ENCODE measurements at places on chromosomes 2 and 18. TPM values are rescaled to one million over a fixed set of nuclear protein-coding genes. Genes with fewer than 3 reads are reported as not detected.
A peak's percentile ranks its signal among the peaks of the same experiment; 100 is the strongest.

The RND3 gene
- 222 TPM for total RNA-seq

The RAMP1 gene
- 11.8 TPM for total RNA-seq

The MMADHC gene
- 126 TPM for total RNA-seq

The FOSL2 gene
- 151 TPM for total RNA-seq

The IL1A gene
- total RNA-seq = 1.4 TPM

GRCh38 chr2:60408811-60409530 lies 144.5 kb downstream of the BCL11A start:
- peak; percentile 72 for DNase-seq

DNA sequence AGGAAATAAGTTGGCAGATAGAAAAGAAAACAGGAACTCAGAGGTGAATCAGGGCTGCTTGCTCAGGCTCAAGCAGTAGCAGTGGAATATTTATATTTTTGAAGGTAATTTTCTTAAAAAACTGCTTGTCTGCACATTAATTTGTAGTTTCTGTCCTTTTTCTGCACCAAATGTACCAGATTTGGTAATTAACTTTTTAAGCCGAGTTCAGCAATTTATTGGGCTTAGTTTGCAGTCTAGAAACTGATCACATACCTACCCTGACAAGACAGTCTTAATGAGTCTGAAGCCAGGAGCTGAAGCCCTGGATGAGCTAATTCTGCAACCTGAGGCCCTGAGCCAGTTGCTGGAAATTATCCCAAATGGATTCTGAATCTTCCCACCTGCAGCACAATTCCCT lies 647.0 kb downstream of the TDRD15 start:
- DNase-seq = no peak

GRCh38 chr18:6286585-6286984 lies 128.1 kb downstream of the L3MBTL4 start:
- no peak for DNase-seq

DNA sequence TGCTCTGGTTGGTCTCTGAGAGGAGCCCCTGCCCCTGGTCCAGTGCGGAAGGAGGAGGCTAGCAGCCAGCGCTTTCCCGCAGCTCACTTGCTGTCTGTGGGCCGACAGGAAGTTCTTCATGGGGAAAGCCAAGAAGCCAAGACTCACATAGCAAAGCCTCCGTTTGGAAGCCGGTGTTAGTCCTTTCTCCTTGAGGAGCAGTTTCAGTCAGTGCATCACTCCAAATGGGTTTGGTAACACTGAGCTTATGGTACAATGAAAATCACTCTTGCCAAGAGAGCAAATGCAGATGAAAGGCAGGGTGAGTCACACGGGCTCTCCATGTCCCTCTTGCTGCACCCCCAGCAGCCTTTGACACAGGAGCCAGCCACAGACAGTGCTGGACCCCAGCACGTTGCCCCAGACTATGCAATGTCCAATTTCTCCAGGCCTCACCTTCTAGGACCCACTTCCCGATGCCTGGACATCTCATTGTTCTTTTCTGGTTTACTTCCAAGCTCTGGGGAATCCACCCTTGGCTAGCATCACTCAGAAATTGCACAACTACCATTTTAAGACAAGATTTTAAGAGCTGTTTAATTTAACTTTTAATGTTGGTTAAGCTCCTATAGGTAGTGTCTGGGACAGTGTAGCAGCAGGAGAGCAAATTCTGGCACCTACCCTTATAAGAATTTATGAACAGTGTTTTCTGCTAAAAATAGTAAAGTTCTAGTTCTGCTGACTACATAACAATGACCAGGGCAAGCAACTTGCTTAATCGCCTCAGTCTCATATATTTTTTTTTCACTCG lies 174.9 kb downstream of the ASB1 start:
- peak; percentile 49 for DNase-seq

GRCh38 chr18:41113885-41114482 lies 841.0 kb upstream of the PIK3C3 start:
- no peak for DNase-seq

DNA sequence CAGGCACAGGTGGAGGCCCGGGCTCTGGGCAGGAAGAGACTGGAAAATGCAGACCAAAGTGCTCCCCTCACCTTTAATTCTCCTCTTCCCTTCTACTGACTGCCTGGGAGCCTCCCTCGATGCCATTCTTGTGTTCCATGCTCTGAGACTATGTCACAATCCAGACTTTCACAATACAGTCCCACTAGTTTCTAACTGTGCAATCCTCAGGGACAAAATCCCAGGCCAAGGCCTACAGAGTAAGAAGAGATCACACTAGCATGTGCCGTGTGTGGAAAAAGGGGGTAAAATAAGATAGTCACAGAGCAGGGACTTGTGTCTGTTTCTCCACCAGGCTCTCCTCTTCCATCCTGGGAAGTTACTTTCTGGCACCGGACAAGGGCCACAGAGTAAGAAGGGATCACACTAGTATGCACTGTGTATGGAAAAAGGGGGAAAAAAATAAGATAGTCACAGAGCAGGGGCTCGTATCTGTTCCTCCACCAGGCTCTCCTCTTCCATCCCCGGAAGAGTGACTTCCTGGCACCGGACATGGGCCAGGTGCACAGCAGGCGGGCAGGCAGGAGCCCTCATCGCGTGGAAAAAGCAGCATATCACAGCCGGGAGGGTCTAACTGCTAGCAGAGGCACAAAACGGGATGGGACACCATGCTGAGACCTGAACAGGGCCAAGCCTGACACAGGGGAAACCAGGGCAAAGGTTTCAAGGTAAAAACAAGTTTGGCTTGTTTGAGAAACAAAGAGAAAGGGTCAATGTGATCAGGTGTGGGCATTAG lies 9.6 kb downstream of the CYB5A start:
- no peak for DNase-seq

GRCh38 chr2:216012133-216012829 lies 1.1 kb downstream of the MREG start:
- DNase-seq = peak; percentile 44

- DNase-seq = no peak
Measured at GRCh38 chr2:171407030-171407675, 26.6 kb downstream of the METTL8 start.

Measured in umbilical cord (tissue), 2 donors.